ENCODE measurements at places on chromosomes 11 and 22.

DNA sequence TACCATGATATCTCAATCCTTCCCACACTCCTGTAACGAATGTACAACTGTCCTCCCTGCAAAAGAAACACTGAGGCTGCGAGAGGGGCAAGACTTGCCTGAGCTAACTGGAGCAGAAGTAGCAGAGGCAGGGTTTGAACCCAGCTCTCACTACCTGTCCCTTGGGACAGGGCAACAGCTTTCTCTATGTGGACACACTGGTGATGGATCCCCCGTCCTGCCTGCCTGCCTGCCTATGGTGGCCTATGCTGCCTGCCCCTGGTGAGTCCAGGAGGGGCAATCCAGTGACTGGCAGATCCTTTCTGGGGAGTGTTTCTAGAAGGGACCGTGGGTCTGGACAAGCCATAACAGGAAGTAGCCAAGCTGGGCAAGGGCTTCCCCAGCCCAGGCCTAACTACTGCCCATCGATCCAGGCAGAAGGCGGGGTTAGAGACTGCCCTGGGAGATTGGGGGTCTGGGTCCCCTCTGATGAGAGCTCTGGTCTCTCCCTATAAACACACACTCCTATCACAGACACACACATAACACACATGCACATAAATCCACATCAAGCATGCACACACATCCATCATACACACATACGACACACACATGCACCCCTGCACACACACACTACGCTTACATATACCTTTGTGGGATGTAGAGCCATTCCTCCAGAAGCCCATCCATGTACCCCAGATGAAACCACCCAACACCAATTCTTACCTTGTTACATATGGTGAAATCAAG is 1.1 kb upstream of the EMID1 start:
- no peak for DNase-seq

GRCh38 chr11:117905524-117905923 is 23.7 kb downstream of the TMPRSS13 start:
- DNase-seq = no peak

DNA sequence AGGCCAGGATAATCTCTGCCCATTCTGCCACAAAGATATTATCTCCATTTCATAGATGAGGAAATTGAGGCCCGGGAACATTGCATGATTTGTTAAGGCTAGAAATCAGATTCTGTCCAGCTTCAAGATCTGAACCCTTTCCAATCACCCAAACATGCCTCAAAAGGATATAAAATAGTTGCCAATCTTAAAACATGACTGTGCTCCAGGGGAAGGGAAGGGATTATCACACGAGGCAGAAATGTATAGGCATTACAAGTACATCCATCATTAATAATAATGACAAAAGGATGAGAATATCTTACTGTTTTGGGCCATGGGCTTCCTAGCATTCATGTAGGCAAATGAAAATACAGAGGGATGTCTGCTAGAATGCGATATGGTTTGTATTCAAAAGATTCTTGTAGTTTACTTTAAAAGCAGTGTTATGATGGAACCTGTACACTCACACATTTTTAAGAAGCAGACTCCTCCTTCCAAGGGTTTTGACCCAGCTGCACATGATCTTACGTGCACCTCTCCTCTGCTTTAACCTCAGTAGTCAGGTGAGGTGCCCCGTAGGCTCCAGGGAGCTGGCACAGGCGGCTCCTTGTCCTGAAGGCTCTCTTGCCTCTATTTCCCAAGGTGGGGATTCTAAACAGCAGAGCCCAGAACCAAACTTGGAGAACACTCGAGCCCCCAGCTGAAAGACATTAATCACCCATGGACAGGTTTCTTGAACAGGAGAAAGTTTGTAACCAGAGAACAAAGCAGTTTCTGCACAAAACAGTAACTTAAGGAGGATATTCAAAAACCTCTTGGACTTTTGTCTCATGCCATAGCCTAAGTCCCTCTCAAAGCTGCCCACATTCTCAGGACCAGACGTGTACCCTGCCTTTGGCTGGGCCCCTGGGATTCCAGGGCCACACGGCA is 36.0 kb downstream of the PARVA start:
- peak; percentile 55 for DNase-seq

GRCh38 chr11:116819049-116819448 is 4.1 kb downstream of the APOA4 start:
- DNase-seq = no peak

- no peak for DNase-seq
These were observed 670 bp downstream of the RASD2 start for GRCh38 chr22:35541254-35541748.

GRCh38 chr11:68372625-68373024 is 60.2 kb downstream of the LRP5 start:
- DNase-seq = no peak

DNA sequence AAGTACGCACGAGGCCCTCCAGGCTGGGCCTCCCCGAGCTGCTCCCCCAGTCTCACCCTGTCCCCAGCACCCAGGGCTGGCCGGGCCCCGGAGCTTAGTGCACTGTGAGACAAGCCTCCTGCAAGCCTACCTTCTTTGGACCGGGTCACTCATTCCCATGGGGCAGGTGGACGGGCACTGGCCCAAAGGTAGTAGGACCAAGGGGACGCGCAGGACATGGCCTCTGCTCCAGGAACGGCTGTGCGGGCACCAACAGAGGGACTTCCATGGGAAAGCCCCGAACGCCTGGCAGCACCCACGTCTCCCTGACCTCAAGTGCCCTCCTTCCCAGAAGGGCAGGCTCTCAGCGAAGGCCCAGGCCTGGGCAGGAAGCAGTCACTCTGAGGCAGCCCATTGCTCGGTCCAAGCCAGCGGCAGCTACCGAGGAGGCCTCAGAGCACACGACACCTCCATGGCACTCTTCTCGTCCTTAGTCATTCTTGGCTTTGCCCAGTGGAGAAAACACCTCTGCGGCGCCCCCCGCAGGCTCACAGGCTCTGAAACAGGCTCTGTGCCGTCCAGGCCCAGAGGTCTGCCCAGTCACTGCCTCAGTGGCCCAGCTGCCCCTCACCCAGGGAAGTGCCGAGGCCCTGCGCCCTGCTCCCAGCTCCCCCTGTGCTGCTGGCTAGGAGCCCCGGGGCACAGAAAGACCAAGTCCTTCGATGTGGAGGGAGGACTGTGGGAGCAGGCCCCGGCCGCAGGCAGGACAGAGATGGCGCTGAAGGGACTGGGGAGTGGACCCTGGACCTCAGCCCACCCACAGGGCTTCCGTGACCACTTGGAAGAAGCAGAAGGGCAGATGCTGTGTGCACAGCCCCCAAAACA is 3.8 kb downstream of the MOB2 start:
- DNase-seq = no peak

GRCh38 chr11:118003456-118003855 is 17.3 kb downstream of the IL10RA start:
- no peak for DNase-seq

- no peak for DNase-seq
These were observed 1.8 kb downstream of the ST3GAL4 start for GRCh38 chr11:126357055-126357962.

GRCh38 chr11:75105462-75105925 is 8.8 kb upstream of the OR2AT4 start:
- peak; percentile 16 for DNase-seq

- peak; percentile 13 for DNase-seq
These were observed 539.3 kb downstream of the OPCML start for GRCh38 chr11:132992838-132993631.

GRCh38 chr22:45007391-45008185 is 2.2 kb downstream of the PHF21B start:
- DNase-seq = peak; percentile 7

GRCh38 chr22:25359601-25360261 is 140.3 kb downstream of the CRYBB2 start:
- DNase-seq = no peak

GRCh38 chr11:35387111-35387982 is 32.0 kb downstream of the SLC1A2 start:
- no peak for DNase-seq

GRCh38 chr22:37561212-37562048 is 1.1 kb downstream of the CDC42EP1 start:
- DNase-seq = peak; percentile 92

GRCh38 chr11:132106096-132106982 is 735.9 kb downstream of the NTM start:
- DNase-seq = no peak

DNA sequence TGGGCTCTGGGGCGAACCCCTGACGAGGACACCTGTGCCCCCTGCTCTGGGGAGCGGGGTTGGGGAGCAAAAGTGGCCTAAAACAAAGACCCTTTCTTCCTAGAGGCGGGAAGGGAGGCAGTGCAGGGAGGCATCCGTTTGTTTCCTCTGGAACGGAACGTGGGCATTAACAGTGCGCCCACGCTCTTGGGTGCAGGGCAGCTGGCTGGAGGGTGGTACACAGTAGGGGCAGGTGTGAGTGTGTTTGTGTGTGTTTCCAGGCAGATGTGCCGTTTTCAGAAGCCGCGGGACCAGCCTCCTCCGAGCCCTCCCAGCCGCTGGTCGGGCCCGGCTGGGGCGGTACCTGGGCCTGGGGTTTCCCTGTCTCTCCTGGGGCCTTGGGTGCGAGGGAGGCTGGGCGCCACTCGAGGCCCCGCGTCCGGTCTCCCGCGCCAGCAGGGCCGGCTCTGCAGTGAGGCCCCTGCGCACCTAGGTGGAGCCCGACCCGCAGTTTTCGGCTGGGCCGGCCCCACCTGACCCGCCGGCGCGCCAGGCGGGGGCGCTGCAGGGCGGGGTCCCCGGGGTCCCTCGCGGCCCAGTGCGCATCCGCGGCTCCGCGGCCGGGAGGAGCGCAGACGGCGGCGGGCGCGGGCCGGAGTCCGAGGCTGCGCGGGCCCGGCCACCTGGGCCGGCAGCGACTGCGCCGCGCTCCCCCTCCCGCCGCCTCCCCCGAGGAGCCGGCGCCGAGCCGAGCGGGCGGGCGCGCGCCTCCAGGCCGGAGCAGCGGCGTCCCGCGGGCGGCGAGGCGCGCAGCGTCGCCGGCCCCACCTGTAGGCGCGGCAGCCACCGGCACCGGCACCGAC is 1252.7 kb downstream of the BRD1 start:
- peak; percentile 5 for DNase-seq

- no peak for DNase-seq
These were observed 457.0 kb downstream of the NTM start for GRCh38 chr11:131827430-131827829.

DNA sequence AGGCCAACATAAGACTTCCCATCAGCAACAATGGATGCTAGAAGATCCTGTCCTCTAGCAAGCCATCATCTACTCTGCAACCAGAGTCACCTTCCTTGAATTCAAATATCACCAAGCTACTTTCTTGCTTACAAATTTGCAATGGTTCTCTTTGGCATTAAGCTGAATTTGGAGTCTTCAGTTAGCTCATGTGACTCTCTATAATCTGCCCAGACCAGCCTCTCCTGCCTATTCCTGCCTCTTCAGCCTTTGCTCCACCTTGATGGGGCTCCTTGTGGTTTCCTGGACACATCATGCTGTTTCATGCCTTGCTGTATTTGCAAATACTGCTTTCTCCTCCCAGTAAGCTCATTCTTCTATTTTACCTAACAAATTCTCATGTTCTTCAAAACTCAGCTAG is 82.3 kb downstream of the RASSF10 start:
- no peak for DNase-seq

- DNase-seq = peak; percentile 65
These were observed 16.3 kb downstream of the CRYBB2 start for GRCh38 chr22:25235547-25236290.

DNA sequence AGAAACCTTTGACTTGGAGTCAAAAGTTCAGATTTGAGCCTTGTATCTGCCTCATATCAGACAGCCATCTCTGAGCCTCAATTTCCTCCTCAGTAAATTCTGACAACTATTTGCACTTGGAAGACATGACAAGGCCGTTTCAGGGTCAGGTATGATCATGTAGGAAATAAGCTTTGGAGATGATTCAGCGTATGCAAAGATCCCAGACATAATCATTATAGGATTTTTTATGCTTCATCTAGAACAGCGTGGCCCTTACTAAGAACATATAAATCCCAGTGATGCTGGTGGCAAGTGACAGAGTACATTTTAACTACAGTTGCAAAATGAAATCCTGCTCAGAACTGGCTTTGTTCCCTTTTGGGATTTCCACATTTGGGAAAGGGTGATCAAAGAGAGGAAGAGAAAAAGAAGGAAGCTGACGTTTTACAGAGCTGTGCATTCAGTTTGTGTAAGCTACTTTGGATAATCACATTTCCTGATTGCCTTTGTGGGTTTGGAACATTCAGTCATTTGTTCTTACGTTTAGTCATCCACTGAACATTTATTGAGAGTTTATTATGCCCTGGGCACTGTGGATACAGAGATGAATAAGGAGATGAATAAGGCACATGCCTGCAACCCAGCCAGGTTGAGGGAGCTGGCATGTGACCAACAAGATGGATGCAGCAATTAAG is 81.9 kb upstream of the HEPHL1 start:
- peak; percentile 55 for DNase-seq

DNA sequence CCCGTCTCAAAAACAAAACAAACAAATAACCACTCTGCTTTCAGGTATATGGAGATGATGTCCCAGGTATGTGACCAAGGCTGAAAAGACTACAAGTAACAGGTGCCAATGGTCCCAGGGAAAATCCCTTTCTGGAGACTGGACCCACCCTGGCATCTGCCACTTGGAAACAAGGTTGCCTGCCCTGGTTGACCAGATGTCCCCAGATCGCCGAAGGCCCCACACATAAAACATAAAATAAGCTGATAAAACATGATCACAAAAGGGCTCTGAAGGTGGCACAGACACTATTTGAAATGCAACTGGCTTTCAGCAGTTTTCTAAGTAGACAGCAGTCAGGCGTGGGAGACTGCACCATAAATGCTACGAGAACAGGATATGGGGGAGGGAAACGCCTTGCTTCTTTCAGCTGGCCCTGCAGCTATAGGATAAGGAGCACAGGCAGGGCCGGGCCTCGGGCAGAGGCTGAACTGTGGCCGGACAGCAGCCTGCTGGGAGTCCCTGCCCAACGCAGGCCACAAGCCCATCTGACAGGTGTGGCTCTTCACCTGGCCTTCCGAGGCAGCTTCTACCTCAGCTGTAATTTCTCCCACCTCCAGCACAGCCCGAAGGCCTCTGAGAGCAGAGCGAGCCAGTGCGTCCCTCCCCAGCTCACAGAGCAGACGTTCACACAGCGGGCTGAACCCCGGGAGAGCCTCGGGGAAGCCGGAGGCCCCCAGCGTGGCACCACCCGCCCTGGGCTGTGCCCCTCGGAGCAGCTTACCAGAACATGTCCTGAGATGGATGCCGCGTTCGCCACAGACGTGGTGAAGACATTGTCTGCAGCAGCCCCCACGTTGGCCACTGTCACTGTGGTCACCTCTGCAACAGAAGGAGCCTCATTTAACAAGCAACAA is 4.0 kb downstream of the DEAF1 start:
- no peak for DNase-seq
